Activated naive CD4-positive, alpha-beta T cell treated with anti-CD3 and anti-CD28 coated beads for 36 hours (primary cell): ENCODE measurements at places on chromosomes 7 and 10.

- DNase-seq: no peak
These were observed 21.5 kb upstream of the AKR1B10 start for GRCh38 chr7:134505856-134506255.

- DNase-seq: no peak
These were observed 235.3 kb downstream of the BUB3 start for GRCh38 chr10:123389520-123389919.

DNA sequence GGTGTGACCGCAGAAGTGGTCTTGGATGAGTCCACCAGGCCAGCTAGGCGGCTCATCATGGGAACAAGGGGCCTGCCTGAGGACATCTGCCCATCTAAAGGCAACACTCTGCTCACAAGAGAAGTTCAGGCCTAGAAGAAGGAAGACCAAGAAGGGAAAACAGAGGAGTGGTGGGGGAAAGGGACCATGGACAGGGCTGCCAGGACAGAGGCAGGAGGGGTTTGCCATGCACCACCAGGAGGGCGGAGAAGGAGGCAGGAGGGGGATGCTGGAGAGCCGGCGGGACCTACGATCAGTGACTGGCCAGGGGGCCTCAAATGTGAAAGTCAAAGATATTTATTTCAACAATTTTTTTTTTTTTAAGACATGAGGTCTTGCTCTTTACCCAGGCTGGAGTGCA, 33.1 kb downstream of the GAD2 start:
- DNase-seq: no peak

DNA sequence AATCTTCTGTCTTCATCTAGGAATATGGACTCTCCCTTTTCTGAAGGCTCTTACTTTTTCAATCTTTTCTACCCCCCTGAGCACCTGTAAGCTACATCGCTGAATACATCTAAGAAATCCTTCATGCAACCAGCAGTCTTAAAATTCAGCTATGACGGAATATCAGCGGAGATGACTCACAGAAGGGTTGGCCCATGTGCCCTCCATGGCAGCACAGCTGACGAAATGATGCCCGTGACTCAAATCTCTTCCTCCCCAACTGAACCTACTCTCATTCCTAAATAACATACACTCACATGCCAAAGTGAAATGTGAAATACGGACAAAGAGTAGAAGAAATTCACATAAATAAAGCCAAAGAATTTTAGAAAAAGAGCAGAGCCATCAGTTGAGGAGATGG, 30.3 kb upstream of the NCAPG2 start:
- no peak for DNase-seq

DNA sequence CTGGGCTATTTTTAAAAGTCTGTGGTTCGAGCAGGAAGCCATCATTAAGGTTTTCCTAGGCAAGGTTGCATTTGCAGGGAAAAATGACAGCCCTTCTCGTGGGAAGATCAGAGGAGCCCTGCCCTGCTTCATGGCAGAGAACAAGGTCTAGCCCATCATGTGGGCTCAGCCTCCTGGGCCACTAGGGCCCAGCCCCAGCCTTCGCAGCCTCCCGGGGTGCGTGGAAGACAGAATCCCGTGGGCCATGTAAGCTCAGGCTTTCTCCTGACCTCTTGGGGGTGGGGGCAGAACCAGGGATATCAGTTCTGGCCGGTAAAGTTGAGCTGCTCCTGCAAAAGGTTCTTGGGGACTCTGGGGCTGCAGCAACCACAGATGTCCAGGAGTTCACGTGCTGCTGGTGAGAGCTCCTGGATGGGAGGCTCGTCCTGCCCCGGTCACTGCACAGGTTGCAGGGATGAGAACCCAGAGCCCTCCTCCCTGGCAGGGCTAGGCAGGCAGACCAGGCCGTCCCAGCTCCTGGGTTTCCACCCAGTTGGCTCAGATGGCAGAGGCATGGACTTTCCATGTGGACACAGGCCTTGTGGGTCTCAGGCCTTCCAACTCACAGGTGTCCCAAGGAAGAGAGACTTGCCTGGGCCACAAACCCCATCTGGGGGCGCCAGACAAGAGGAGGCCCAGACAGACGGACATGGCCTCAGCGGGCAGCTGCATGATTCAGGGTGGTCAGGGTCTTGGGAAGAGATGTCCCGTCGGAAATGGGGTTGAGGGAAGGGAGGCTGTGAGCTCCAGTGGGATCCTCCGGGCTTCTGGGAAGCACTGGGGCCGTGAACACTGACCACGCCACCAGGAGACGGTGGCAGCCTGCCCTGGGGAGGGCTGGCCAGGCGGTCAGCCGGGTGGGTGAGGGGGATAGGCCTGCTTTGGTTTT, 126.2 kb downstream of the NEURL1 start:
- DNase-seq: no peak

DNA sequence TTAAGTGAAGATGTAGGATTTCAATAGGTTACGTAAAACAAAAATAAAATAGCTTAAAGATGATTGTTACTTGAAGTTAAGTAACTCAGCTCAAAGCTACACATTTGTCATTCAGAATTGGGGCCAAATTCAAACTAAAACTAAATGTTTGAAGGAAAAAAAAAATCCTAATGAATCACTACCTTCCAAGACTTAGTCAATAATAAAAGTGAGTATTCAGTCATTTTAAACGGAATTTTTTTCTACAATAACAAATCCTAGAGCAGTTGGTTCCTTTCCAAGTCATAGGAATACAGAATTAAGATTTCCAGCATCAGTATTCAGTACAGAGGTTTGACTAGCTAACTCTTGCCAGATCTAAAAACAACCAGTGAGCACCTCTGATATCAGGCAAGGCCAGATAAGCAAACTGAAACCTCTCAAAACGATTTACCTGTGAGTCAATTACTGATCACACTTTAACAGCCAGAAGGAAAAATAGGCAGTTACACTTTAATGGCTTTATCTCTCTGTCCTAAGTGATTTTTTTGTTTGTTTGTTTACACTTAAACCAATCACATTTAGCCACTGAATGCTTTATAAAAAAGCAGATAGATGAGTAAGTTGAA, 669.8 kb upstream of the ANKRD30A start:
- no peak for DNase-seq
